Renal cortex interstitium (tissue), 15 donors: ENCODE measurements at places on chromosomes 5 and 9. TPM values are rescaled to one million over a fixed set of nuclear protein-coding genes. Genes with fewer than 3 reads are reported as not detected.

DNA sequence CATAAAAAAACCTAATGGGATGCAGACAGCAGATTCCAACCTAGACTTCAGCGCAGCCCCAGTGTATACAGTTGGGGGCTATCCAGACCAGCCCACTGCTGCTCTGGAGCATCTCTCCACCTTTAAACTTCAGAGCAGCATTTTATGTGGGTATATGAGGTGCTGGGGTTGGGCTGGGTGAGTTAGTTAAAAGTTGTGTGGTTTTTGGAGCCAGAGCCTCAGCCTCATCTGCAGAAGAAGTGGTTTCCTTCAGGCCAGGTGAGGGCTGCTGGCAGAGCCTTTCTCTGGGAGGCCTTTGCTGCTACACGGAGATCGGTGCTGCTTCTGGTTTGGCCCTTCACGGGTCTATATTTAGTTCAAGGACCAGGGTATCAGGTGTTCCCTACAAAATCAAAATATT lies 228.3 kb downstream of the PDZD2 start:
- DNase-seq, result no peak

GRCh38 chr9:137630679-137631078 lies 11.9 kb downstream of the EHMT1 start:
- DNase-seq, result no peak

DNA sequence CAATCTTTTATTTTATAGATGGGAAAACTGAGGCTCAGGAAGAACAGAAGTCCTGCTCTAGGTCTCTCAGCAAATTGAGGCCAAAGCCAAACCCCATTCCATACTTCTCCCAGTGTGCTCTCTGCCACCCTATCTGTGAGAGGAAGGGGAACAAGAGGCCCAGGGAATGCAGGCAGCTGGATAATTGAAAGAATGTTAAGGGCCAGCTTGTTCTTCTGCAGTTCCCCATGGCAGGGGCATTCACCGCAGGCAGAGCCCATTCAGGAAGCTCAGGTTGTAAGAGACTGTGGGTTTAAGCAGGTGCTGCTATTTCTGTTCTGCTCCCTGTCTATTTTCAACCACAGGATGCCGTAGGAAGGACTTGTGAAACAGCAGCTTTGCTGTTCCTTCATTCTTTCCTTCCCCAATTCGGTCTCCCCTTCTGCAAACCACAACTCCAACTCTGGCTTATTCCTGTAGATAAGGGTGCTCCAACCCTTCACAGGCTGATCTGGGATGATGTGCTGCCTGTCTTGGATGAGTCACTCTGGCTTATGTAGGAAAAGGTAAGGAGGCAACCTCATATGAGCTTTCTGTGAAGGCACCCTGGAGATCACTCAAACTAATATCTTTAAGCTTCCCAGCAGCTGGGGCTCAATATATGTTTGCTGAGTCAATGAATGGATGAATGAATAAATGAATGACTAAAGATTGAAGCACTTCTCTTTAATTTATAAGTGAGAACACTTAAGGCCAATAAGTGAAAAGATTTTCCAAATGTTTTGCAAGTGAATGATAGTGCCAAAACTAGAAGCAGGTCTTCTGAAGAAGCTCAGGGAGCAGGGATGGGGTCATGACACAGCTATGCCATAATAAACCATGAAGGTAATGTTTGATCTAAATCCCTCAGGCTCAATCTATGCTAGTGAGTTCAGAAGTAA lies 377.6 kb downstream of the BRINP1 start:
- DNase-seq, result no peak

GRCh38 chr9:94719878-94720277 lies 6.6 kb upstream of the AOPEP start:
- no peak for DNase-seq

- DNase-seq, result no peak
Observed at GRCh38 chr9:89952401-89952800, 347.6 kb downstream of the GADD45G start.

DNA sequence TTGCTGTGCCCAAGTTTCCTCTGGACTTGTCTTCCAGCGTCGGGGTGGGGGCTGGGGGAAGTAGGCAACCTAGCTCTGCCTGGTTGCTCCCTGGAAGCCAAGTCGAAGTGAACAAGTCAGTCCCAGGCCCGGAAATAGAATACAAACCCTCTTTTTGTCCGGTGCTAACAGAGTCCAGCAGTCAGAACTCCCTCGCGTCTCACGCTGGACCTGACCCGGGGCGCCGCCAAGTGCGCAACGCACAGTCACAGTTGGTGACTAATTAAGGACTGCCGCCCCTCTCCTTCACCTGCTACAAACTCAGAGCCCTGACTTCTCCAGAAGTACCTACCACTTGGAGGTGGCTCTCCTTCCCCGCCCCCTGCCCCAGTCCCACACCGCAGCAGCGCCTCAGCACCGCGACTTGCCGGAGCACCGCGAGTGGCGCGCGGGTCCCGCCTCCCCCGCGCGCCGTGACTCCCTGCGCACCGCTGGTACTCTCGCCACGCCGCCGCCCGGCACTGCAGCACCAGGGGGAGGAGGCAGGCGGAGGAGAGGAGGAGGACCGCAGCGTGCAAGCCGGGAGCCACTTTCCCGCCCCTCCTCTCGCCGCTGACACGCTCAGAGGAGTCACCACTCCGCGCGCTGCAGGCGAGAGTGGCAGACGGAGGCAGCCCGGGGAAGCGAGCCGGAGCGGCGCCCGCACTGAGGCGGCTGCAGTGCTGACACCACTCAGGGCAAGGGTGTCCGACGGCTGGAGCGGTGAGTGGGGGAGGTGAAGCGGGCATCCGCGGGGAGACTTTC lies at the start of gene SV2C:
SV2C (plus strand) TSS at position 612 of the 783 bp plus-strand sequence. CDS start 48,368 bp downstream, outside the sequence.
- DNase-seq, result peak; percentile 37

DNA sequence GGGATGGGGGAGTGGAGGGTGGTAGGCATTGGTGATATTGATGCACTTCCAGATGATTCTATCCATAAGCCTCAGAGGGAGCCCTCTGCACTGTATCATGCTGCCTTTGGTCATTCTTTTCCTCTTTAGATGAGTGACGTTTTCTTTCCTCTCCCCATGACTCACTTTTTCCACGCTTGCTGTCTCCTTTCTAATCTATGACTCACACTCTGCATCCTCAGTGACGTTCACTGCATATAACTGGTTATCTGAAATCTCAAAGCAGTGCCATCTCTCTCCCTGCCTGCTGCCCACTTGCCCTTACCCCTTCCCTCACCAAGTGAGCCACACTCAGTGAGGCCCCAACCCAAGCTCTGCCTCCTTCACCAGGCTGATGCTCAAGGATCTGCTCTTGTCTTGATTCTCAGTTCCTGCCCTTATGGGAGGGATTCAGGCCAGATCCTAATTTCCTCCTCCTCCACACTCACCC lies 31.6 kb downstream of the PTGS1 start:
- DNase-seq, result no peak

DNA sequence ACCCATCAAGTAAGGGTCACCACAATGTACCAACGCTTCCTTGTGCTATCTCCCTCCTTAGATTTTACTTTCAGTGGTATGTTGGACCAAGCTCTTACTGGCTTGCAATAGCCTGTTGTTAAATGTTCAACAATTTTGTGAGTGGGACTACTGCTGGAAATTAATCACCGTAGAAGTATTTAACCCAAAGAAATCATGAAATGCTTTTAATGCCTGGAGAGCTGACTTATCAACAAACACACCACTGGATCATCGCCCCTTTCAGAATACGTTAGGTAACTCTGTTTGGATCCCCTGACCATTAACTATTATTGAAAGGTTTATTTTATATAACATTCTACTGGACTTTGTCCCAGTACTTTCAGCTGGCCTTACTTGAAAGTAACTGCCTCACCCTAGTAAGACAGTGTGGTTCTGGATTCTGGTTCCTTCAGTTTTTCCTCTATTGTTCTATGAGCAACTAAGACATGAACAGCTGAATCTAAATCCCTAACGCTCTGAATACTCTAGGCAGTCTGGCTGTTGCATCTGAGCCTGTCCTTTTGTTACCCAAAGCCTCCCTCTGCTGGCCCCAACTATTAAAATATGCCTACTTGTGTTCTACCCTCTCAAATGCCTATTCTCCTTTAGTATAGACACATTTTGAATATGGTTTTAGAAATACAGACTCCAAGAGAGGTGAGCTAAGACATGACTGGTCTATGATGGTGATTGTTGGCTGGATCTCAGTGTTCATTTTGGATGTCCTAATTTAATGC lies 1203.4 kb upstream of the DMAC1 start:
- DNase-seq, result no peak

- DNase-seq, result no peak
Observed at GRCh38 chr5:114984796-114985195, 184.9 kb downstream of the TRIM36 start.

- DNase-seq, result no peak
Observed at GRCh38 chr5:74124826-74125225, 498.8 kb downstream of the ARHGEF28 start.

GRCh38 chr9:7265181-7265580 lies 507.4 kb downstream of the KDM4C start:
- peak; percentile 18 for DNase-seq

- DNase-seq, result peak; percentile 21
Observed at GRCh38 chr5:181190711-181191525, 14.1 kb downstream of the TRIM7 start.

GRCh38 chr9:130447193-130447816 lies 2.5 kb downstream of the ASS1 start:
- DNase-seq, result no peak

- no peak for DNase-seq
Observed at GRCh38 chr5:40594811-40595210, 84.9 kb upstream of the PTGER4 start.

DNA sequence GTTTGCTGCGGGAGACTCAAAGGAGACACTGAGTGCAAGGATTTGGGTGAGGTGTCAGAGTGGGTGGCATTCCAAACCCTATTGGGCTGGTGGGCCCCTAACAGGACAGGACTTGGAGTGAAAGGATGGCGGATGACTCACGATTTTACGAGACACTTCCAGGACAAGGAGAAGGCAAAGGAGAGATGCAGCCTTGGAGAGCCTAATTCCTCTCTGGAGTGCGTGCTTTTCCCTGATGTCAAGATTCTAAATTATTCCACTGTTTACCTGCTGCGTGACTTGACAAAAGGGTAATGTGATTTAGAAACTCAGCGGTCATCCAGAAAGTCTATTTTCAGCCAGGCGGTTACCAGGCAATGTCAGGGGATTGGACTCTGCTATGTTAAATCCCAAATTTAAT lies 41.6 kb upstream of the CD180 start:
- DNase-seq, result no peak

- DNase-seq, result no peak
Observed at GRCh38 chr5:96141749-96142148, 180.1 kb upstream of the ELL2 start.

- no peak for DNase-seq
Observed at GRCh38 chr5:8012131-8012977, 143.4 kb downstream of the MTRR start.

GRCh38 chr5:151234476-151235238 lies 10.8 kb upstream of the CCDC69 start:
- peak; percentile 17 for DNase-seq

DNA sequence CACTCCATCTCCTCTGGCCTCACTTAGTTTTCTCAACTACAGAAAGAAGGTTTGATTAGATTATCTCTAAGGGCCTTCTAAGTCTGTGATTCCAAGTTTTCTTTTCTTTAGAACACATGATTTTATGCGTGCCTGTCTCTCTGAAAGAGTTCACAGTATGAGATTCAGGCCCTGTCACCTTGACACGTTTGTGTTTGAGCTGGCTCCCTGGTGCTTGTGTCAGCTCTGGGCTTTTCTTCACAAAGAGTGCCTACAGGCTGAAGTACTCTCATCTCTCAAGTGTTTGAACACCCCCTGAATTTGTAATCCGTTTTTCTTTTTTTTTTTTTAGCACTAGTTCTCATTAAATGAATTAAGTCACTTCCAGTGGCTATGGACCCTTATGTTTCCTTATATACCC lies 306.9 kb upstream of the C9orf72 start:
- no peak for DNase-seq

The NME5 gene
- 26.3 TPM for polyA plus RNA-seq

The CSF1R gene
- 15.9 TPM for polyA plus RNA-seq

The GFI1B gene
- polyA plus RNA-seq, result 0.70 TPM

The SPAAR gene
- polyA plus RNA-seq, result 1.5 TPM

The FAM153A gene
- 0.42 TPM for polyA plus RNA-seq

The IFNA21 gene
- polyA plus RNA-seq, result not detected

The ZDHHC11B gene
- polyA plus RNA-seq, result 8.2 TPM

The SHC3 gene
- 2.4 TPM for polyA plus RNA-seq

The PKD2L2 gene
- polyA plus RNA-seq, result 0.73 TPM
